Fibroblast of skin of back (primary cell): ENCODE measurements at places on chromosomes 3 and 15.

DNA sequence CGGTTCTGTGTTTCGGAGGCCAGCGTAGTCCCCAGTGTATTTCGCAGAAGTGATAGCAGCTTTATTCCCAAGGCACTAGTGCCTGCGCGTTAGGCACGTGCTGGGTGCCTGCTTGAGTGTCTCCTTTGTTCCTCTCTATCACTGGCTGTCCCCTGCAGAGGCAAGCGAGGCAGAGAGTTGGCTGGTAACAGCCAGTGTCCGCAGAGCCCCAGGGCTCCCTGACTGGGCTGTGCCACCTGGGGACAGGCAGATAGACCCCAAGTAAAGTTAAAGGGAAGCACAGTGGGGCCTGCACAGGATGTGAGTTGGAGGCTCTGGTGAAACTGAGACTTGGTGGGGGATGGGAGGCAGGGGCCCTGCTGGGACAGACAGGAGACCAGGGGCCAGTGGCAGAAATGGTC lies 50.7 kb downstream of the APBA2 start:
- DNase-seq: no peak

DNA sequence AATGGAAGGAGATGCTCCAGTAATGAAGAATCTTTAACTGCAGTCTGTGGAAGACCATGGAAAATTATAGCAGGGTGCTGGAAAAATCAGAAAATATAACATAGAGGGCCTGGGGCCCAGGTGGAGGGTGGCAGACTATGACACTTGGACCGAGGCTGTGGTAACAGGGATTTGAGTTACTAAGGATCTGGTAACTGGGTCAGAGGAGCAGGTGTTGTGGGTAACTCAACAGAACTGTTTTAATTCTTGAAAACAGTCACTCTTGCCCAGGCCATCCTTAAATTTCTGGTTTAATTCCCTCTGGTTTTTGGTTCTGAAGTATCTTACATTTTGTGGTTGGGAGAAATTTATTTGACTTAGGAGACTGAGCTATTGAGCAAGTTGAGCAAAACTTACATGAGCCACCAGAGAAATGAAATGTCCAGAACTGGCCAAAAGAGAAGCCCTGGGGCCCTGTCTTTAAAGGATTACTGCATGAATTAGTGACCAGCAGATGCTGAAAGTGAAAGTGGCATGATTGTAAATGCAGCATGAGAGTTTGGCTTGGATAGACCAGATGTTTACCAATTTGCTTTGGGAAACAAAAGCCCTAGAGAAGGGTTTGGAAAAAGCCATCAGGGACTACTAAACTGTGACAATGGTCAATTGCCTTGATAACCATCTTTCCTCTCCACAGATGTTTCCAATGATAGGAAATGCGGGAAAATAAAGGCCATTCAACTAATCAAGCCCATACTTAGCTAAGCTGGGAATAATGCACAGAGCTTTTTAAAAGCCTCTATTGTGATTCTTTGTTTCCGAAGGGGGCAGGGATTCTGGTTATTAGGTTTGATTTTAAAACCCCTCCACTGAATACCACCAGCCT lies 374.9 kb upstream of the TGFBR2 start:
- no peak for DNase-seq

- no peak for DNase-seq
Observed at GRCh38 chr3:29614954-29615353, 334.1 kb downstream of the RBMS3 start.

DNA sequence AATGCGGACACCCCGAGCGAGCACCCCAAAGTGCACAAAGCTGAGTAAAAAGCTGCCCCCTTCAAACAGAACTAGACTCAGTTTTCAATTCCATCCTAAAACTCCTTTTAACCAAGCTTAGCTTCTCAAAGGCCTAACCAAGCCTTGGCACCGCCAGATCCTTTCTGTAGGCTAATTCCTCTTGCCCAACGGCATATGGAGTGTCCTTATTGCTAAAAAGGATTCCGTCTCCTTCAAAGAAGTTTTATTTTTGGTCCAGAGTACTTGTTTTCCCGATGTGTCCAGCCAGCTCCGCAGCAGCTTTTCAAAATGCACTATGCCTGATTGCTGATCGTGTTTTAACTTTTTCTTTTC lies 5.3 kb downstream of the BHLHE40 start:
- no peak for DNase-seq
